Esophagus squamous epithelium (tissue), 5 donors: ENCODE measurements at places on chromosomes 6 and 20.

GRCh38 chr6:157323966-157324300 is 614 bp upstream of the TMEM242 start:
- no peak for DNase-seq

GRCh38 chr6:117396228-117396627 is 29.5 kb downstream of the ROS1 start:
- no peak for DNase-seq

DNA sequence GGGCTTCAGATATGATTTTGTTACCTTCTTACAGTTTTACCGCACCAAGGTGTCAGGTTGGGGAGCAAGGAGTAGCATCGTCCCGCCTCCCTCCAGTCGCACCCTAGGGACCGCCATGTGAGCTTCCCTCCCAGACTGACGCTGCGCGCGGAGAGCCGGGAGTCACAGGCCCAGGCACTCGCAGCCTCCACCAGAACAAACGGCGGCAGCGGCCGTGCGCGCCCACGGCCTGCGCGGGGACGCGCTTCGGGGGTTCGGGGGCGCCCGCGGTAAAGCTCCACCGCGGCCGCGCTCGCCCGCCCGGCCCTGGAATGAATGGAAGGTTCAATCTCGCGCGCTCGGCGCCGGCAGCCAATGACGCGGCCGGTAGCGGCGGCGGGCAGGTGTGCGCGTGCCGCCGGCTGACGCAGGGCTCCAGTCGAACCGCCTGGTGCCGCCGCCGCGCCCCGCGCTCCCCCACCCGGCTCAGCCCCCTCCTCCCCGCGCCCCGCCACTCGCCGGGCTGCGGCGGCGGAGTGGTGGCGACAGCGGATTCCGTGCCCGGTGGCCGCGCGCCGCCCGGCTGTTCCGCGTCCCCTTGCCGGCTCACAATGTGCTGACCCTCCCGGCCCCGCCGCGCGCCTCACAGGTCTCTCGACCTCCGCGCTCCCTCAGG is 16.5 kb upstream of the LIN28B start:
- no peak for DNase-seq

GRCh38 chr6:16658348-16659034 is 102.8 kb downstream of the ATXN1 start:
- no peak for DNase-seq

- no peak for DNase-seq
Measured at GRCh38 chr20:60057123-60057865, 99.1 kb downstream of the CDH26 start.

GRCh38 chr6:64146876-64147275 is 511.3 kb downstream of the PHF3 start:
- DNase-seq, result no peak

DNA sequence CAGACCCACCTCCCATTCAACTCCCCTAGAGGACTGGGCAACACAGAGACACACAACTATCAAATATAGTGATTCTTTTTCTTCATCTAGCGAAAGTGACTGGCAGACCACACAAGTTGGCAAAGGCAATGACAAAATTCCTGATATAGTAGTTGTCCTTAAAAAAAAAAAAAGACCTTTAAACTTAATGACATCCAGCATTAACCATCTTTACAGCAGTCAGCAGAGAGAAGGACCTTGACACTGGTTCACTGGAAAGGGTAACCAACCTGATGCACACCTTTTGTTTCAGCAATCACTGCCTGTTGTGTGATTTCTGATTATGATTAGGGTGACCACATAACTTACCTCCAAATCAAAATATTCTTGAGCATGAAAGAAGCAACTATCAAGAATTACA is 1.7 kb upstream of the CNKSR3 start:
- no peak for DNase-seq

GRCh38 chr6:73382462-73383113 is 12.0 kb upstream of the DDX43 start:
- DNase-seq, result no peak

GRCh38 chr6:32190911-32191677 is 1.1 kb upstream of the PBX2 start:
- no peak for DNase-seq

DNA sequence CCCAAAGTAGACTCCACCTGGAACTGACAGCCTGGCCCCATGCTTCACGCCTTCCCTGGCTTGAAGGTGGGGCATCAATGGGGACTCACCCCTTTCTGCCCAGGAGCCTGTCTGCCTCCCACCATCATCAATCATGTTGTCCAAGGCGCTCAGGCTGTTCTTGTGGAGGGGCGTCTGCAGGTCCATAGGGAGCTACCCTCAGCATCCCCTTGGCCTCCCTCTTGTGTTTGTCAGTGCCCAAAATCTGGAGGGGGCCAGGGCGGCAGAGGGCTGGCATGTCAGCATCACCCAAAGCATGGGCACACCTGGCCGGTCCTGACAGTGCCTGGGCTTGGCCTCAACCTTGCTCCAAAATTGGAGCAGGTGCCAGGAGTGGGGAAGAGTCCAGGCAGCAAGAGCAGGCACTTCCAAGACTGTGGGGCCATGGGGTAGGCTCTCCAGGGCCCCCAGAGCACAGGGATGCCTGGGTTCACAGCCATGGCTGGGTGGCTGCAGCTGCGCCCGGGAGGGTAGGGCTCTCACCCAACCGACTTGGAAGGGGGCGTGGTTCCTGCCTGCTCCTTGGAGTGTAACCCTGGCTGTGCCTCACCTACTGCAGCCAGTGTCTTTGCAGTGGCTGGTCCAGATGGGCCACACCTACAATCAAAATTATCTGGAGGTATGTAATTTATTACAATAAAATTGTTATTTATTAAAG is 903.4 kb downstream of the EYS start:
- no peak for DNase-seq

DNA sequence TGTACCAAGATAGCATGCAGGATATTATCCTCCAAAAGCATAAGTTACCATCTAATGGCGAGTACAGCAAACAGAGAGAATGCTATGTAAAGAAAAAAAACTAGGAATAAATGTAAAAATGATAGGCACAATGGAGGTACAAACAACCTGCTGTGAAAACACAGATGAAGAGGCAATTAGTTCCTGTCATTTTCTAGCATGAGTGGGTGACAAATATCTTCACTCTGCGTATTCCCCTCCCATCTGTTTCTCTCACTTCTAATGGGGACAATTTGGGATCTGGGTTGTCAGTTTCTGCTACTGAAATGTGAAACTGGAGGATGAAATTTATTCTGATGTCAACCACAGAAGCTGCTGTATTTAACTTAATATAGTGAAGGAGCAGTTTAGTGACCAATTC is 11.7 kb upstream of the PTPRK start:
- DNase-seq, result no peak

GRCh38 chr20:56778765-56779195 is 149.7 kb downstream of the TFAP2C start:
- DNase-seq, result no peak

DNA sequence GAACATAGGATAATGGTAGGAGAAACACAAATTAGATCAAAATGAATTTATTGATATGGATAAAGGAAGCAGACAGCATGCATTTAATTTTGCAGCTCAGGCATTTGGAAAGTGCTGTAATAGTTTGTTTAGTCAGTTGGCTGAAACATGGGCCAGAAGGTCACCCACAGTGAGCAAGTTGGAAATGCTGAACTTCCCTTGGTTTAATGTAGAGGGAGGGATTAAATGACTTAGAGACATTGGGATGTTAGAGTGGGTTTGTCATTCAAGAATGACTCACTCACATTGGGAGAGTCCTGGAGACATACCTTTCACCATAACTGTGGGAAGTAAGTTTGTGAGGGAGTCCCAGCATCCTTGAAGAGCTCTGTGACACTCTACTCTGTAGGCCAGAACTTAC is 231.5 kb upstream of the PLCB4 start:
- no peak for DNase-seq

DNA sequence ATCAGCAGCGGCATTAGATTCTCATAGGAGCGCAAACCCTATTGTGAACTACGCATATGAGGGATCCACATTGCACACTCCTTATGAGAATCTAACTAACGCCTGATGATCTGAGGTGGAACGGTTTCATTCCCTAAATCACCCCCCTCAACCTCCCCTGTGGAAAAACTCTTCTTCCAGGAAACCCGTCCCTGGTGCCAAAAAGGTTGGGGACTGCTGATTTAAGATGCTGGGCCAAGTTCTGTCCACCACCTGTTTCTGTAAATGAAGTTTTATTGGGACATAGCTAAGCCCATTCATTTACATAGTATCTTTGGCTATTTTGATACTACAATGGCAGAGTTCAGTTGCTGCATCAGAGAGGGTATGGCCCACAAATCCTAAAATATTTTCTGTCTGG is 268.2 kb upstream of the PRDM1 start:
- no peak for DNase-seq

GRCh38 chr20:39424962-39425678 is 463.0 kb downstream of the DHX35 start:
- DNase-seq, result no peak

- no peak for DNase-seq
Measured at GRCh38 chr6:163900570-163900969, 486.1 kb downstream of the QKI start.

DNA sequence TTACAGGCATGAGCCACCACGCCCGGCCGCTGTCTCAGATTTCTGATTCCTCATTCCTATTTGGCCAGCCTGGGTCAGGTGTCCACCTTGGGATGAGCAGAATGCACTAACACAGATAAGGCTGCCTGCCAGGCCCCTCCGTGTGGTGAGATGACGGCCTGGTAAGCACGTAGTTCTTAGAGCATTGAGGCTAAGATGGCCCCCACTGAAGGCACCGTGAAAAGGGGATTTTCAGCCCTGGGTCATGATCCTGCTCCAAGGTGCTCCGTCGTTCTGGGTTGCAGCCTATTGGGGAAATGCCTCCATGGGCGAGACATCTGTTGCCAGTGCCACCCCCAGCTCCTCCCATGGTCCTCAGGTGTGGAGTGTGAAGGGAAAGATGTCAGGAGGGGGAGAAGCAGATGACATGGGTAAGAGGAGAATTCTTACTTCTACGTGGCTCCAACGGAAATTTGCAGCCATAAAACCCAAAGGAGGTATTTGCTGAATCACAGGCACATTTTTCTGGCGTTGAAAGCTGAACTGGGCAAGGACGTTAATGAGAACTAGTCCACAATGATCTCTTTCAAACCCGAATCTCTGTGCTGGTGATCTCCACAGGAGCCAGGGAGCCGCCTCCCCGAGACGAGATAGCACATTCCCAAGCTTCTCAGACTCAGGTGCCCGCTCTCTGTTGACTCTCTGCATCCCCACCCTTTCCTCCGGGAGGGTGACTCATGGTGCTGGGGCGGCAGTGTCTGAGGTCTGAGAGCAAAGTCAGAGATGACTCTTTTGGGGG is 34.0 kb upstream of the BMP6 start:
- DNase-seq, result no peak

- no peak for DNase-seq
Measured at GRCh38 chr6:165729307-165729936, 66.4 kb upstream of the PDE10A start.

GRCh38 chr6:90677440-90677839 is 90.6 kb upstream of the MAP3K7 start:
- DNase-seq, result no peak

DNA sequence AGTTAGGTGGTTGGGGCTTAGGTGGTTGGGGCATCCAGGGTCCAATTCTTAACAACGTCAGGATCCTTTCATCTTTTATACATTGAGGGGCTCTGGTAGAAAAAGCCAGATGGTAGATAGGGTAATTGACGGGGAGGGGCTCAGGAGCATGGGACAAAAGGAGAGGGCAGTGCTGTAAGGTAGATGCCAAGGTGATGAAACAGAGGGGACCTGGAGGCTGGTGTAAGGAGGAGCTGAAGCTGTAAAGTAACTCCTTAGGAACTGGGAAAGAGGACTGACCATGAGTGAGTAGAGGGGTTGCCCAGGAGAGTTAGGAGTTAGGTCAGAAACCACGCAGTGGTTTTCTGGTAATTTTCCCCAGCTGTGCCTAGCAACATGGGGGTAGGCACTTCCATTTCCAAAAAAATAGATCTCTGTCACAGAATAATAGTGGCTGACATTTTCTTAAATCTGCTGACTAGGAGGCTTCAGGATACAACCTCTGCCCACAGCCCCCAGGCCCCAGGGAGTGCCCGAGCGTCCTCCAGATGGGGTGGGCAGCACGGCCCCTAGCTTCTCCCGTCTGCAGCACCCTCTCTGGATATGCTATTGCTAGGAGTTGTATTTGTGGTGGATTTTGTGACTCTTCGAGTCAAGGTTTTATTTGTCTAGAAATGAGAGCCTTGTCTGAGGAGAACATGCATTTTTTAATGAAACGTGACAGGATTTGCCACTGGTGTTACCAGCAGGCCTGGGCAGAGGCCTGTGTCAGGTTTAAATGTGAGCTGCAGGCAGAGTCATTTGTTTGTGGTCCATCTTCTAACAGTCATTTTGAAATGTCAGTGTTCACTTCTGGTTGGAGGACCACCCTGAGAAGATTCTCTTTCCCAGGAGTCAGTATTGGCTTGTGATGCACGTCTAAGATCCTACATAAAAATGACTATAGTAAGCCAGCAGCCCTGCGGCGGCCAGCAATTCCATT is 44.6 kb downstream of the TULP4 start:
- DNase-seq, result no peak

- no peak for DNase-seq
Measured at GRCh38 chr6:62891065-62891647, 320.1 kb upstream of the FKBP1C start.

- DNase-seq, result no peak
Measured at GRCh38 chr20:11992426-11992825, 74.7 kb downstream of the BTBD3 start.

- no peak for DNase-seq
Measured at GRCh38 chr6:83429857-83430610, 817 bp downstream of the ME1 start.

- no peak for DNase-seq
Measured at GRCh38 chr6:156825475-156825874, 48.3 kb downstream of the ARID1B start.

- no peak for DNase-seq
Measured at GRCh38 chr6:170007468-170008293, 256.3 kb downstream of the ERMARD start.

- DNase-seq, result no peak
Measured at GRCh38 chr20:50834599-50835005, 39.7 kb downstream of the BCAS4 start.

GRCh38 chr6:135306740-135307420 is 125.8 kb downstream of the MYB start:
- no peak for DNase-seq

DNA sequence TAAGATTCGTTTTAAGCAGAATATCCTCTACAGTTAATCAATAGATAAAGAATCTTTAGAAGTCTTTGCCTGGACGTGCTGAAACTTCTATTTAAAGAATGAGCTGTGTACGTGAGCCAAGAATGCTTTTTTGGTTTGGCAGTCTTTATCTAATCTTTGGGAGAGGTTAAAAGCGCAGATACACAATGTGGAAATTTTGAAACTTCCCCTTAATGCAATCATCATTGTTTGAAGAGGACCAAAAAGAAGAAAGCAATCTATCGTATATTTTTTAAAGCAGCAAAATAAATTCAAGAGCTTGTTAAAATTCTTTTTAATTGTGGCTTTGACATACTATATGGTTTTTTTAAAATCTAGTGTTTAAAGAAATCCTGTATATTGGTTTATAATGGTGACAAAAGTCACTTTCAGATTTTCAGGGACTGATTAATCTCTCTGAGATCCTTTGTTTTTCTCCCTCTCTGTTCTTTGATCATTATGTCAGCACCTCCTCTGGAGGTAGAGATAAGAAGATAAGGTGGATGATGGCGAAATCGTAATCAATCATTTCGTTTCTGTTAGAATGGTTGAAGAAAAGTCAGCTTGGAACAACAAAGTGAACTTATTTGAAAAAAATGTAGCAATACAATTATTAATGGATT is 92.1 kb upstream of the FAM184A start:
- DNase-seq, result no peak
